Activated CD4-positive, alpha-beta T cell treated with anti-CD3 and anti-CD28 coated beads, Interleukin-2, amount 50 U/mL, for 24 hours (primary cell): ENCODE measurements at places on chromosomes 7 and 10.

DNA sequence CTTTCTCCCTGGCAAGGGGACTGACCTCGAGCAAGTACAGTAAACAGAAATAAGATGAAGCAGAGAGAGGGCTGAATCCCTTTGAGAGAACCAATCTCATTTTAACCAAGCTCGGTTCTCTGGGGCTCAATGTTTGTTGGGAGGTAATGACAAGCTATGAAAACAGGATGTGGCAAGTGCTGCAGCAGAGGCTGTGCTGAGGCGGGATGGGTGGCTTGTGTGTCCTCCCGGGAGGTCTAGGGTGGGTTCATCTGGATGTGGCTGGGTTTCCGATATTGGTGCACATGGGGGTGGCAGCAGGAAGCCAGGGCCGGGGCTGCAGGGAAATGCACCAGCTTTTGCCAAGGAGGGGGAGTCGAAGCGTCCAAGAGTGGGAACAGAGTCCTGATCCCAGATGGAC lies 84.5 kb downstream of the AOAH start:
- no peak for DNase-seq

GRCh38 chr10:16870331-16870730 lies 53.1 kb upstream of the RSU1 start:
- DNase-seq, result no peak

DNA sequence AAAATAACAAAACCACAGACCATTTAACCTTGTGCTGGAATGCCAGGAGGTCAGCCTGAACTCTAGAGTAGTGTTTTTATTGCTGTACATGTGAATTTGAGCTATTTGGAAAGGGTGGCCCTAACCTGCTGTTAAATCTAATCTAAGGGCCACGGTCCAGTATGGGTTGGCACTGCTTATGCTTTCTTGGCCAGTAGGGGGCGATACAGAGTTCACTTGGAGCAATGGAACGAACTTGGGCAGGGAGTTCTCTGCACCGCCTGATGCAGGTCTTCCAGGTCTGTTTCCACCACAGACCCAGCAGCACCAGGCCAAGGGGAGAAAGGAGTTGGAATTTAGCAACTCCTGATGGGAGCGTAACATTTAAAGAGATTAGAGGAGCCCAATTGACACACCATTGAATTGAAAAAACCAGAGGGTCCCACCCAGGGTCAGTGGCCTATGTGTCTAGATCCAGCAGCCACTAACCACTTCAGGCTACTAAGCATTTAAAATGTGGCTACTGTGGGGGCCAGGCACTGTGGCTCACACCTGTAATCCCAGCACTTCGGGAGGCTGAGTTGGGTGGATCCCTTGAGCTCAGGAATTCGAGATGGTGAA lies 75.7 kb upstream of the EFCAB10 start:
- peak; percentile 66 for DNase-seq

GRCh38 chr10:52250510-52250909 lies 63.6 kb upstream of the DKK1 start:
- no peak for DNase-seq

DNA sequence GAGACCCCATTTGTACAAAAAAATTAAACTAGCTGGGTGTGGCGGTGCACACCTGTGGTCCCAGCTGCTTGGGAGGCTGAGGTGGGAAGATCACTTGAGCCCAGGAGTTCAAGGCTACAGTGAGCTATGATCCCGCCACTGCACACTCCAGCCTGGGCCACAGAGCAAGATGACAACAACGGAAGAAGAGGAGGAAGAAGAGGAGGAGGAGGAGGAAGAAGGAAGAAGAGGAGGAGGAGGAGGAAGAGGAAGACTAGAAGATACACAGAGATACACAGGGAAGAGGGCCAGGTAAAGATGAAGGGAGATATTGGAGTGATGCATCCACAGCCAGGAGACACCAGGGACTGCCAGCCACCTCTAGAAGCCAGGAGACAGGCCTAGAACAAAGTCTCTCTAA lies 75.7 kb upstream of the PTER start:
- DNase-seq, result no peak

GRCh38 chr7:90595342-90595800 lies 750 bp upstream of the CDK14 start:
- DNase-seq, result no peak

DNA sequence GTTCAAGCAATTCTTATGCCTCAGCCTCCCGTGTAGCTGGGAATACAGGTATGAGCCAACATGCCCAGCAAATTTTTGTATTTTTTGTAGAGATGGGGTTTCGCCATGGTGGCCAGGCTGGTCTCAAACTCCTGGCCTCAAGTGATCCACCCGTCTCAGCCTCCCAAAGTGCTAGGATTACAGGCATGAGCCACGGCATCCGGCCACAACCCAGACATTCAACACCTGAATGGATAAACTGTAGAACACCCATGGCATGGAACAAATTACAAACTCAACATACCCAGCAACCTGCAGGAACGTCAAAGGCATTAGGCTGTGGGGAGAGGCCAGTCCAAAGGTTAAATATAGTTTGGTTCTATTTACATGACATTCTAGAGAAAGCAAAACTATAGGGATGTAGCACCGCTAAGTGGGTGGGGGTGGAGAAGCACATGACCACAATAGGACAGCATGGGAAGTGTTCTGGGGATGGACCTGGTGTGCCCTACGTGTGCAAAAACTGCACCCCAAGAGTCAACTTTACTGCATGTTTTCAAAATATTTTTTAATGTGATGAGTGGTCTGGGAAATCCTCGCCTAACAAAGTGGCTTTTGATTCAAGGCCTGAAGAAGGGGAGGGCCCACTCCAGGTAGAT lies 6.5 kb upstream of the PGAM2 start:
- no peak for DNase-seq

DNA sequence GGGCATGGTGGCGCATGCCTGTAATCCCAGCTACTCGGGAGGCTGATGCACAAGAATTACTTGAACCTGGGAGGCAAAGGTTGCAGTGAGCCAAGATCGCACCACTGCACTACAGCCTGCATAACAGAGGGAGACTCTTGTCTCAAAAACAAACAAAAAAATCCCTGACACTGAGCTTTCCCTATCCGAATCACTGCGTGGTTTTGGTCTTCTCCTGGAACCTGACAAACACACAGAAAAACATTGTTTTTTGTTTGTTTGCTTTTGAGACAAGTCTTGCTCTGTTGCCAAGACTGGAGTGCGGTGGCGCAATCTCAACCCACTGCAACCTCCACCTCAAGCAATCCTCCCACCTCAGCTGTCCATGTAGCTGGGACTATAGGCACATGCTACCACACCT lies 50.4 kb upstream of the PTPRN2 start:
- no peak for DNase-seq

GRCh38 chr7:141359740-141360415 lies 191.3 kb upstream of the AGK start:
- no peak for DNase-seq
